NB4 (cell line): ENCODE measurements at places on chromosomes 7 and 10.
A peak's percentile ranks its signal among the peaks of the same experiment; 100 is the strongest.

- DNase-seq = no peak
These were observed 248.0 kb upstream of the FZD8 start for GRCh38 chr10:35889971-35890675.

DNA sequence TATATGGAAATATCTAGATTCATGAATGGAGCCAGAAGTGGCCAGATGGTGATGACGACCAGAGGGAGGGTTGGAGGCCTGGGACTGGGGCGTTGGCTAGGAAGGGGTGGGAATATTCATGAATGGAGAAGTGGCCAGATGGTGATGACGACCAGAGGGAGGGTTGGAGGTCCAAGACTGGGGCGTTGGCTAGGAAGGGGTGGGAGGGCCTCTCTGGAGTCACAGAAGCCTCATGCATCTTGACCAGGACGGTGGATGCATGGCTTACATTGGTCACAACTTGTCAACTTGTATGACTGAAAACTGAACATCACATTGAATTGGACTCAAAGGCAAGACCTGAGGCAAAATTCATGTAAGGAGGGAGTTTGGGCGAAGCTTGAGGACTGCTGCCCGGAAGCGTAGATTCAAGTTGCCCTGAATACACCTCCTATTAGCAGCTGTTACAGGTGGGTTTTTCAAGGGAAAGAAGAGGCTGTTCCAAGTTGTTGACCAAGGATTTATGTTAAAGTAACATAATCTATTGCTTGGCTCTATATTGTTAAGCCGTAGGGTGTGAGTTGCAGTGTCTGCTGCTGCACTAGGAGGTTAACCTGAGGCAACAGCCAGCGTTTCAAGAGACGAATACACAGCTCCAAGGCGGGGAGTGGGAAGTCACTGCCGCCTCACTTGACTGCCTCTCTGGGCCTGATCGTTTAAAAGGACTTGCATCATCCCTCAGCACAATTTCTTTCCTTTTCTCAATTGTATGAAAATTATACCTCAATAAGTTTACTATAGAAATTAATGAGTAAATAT, 55.1 kb upstream of the FAM20C start:
- no peak for DNase-seq

DNA sequence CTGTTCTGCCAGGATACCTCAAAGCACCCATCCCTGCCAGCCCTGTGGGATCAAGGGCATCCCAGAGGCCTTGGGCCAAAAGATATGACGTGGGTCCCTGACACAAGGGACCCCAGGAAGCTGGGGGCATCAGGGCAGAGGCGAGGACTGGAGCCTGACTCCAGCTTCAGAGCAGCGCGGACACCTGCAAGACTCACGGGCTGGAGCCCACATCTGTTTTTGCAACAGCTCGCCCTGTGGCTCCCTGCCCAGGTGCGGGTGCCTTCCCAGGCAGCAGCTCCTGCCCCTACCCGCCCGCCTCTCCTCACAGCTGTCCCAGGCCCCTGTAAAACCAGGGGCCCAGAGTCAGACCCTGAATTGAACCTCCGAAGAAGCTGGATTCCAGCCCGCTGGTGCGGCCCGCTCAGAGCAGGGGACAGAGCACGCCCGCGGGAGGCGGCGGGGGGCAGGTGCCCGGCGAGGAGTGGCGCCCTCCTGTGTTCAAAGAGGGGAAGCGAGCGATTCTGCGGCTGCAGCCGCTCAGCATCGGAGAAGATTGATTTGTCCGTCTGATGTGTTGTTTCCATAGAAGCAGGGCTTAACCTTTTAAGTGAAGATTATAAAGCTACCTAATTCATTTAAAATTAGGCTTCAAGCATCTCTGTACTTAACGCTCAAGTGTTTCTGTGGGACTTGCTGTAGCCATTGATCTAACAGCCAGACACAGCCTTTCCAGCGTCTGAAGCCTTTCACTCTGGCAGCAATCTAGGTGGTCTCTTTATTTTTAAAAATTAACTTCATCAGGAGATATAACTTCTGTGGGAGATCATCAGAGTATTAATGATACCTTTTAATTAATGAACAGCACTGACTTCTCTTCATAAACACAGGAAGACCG, 88.4 kb downstream of the BEND7 start:
- DNase-seq = peak; percentile 40

- DNase-seq = peak; percentile 33
These were observed 35.7 kb downstream of the CBX3 start for GRCh38 chr7:26237035-26237807.

DNA sequence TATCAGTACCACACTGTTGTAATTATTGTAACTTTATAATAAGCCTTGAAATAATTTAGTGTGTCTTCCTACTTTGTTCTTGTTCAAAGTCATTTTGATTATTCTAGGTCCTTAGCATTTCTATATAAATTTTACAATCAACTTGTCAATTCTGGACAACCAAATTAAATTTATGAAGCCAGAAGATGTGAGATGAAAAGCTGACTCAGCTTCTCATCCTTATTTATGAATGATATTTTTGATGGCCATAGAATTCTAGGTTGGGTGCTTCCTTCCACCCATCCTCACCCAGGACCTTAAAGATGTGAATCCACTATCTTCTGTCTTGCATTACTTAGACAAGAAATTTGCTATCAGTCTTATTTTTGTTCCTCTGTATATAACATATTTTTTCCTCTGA, 261.1 kb downstream of the GFRA1 start:
- no peak for DNase-seq

GRCh38 chr10:114458955-114459354, 54.7 kb upstream of the AFAP1L2 start:
- peak; percentile 79 for DNase-seq

DNA sequence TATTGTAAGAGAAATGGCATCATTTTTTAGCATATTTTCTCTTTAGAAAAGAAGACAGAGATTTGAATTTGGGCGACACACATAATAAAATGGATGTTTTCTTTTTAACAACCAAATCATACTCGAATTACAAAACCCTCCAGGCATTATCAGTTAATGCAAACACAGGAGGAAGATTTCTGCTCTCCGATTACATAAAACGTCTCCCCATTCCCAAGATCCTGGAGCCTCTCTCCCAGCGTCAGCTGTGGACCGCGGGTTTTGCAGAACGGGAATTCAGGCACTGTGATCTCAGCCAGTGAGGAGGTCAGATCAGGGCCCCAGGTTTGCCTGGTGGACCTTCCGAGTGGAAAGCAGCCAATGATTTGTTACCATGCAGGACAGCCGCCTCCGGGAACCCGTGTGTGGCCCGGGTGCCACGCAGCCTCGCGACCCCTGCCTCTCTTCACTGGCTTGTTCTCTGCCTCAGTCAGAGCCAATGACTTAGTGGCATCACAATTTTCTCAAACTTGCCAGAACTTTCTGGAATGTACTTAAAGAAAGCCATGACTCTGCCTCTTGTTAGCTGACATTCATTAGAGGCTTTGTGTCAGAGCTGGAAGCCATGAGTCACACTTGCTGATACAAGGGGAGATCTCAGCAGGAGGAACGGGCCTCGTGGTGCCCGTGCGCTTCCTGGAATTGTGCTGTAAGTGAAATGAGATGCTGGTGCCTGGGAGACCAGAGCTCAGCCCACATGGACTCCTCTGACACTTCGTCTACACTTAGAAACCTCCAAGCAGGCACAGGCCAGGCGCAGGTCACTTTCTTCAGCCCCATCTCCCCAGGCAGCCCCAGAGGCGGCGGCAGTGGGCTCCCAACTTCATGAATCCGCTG, 246.1 kb downstream of the KLF6 start:
- peak; percentile 6 for DNase-seq

- no peak for DNase-seq
These were observed 759.4 kb downstream of the GRID1 start for GRCh38 chr10:85607043-85607695.

- DNase-seq = no peak
These were observed 46.9 kb downstream of the ZNRF2 start for GRCh38 chr7:30331338-30331737.

- DNase-seq = no peak
These were observed 264.0 kb downstream of the ARL4A start for GRCh38 chr7:12951397-12951801.

DNA sequence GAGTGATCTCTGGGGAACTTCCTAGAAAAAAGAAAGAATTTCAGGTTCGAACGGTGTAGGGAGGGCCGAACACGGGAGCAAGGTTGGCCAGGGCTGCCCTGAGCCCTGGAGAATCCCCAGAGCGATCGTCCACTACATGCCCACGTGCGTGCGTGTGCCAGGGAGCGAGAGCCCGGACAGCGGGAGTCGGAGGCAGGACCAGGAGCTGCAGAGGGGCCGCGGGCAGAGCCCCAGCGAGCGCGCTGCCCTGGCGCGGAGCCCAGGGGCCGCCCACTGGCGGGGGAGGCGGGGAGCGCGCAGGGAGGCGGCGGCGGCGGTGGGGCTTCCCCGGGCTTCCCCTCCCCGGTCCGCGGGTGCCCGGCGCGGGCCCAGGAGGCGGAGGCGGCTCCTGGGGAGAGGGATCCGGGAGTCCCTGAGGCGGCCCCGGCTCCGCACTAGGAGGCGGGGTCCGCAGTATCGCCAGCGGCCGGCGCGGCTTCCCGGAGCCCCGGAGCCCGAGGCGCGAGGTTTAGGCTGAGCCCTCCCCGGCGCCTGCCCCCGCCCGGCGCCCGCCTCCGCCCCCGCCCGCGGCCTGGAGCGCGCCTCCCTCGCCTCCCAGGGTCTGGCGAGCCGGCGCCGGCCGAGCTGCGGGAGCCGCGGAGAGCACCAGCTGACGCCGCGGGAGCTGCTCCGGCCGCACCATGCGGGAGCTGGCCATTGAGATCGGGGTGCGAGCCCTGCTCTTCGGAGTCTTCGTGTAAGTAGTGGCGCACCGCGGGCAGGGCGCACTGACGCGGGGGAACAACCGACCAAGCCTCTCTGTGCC, at the start of gene PLPP4:
PLPP4 (plus strand) TSS at position 602 of the 805 bp plus-strand sequence; CDS start at position 681, 79 bp downstream.
- DNase-seq = no peak

- DNase-seq = no peak
These were observed 420.9 kb downstream of the PLXDC2 start for GRCh38 chr10:20237091-20237570.

DNA sequence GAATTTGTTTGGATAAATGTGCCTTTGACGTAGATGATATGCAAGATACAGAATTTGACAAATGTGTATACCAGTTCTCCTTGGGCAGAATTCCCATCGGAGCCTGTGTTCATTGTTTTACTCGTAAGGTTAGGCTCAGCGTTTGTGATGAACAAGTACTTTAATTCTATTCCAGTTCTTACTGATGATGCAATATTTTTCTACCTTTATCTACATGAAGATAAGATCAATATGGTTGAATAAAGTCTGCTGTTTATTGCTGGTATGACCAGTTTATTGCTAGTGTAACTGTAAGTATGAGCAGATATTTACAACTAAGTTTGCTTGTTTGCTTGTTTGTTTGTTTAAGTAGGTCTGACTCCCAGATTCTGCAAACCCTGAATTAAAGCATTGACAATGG, 145.4 kb upstream of the ADARB2 start:
- no peak for DNase-seq

DNA sequence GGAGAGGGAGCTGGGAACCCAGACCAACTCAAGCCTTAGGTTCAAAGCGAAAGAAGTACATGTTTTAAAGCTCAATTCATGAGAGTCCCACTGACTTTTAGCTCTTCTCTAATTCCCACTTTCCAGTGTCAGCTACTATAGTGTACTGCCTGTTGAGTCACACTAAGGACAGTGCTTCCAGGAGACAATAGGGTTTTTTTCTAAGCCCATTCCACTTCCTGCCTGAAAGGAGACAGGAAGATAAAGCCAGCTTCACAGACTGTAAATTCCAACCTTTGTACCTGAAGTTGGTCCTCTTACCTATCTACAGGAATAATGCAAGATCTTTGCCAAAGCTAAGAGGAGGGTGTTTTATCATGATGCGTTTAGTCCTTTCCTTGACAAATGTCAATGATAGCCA, 4.4 kb downstream of the MSRB2 start:
- no peak for DNase-seq

- DNase-seq = no peak
These were observed 239.5 kb downstream of the REEP3 start for GRCh38 chr10:63760708-63761047.

GRCh38 chr7:82291931-82292330, 151.6 kb downstream of the CACNA2D1 start:
- DNase-seq = no peak

- DNase-seq = no peak
These were observed 72.5 kb upstream of the AGR3 start for GRCh38 chr7:16954321-16954720.

GRCh38 chr7:29922921-29923700, 66.5 kb downstream of the SCRN1 start:
- no peak for DNase-seq

DNA sequence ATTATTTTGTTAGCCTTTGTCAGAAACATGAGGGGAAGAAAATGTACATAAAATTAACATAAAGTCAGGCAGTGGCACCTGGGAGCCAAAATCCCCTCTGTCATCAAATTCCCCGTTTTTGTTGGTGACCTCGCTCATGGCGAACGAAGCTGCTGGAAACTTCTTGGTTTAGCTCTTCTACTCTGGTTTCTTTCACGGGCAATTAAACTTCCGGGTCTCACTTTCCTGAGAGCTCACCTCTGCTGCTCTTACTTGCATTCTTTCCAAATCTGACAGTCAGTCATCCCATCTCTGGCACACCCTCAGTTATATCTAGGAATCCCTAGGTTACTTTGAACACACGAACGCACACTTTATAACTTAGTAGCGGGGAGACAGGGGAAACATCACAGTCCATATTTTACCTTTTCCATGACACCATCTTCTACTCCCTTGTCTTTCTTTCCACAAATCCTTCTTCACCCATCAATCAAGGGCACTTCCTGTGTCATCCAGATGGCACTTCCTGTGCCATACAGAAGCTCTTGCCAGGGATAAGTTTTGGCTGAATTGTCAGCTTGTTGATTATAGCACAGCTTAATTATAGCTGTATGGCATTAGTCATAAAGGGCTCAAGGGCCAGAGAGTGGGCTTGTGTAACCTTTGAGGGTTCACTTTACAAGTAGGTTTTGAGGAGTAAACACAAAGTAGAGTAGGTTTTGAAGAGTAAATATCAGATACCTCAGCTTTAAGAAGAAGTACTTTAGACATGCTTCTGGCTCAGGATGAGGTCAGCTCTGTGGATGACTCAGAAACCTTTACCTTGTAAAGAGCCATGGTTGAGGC, 105.1 kb downstream of the GATA3 start:
- DNase-seq = no peak

GRCh38 chr10:22997096-22997495, 69.2 kb downstream of the ARMC3 start:
- DNase-seq = no peak

DNA sequence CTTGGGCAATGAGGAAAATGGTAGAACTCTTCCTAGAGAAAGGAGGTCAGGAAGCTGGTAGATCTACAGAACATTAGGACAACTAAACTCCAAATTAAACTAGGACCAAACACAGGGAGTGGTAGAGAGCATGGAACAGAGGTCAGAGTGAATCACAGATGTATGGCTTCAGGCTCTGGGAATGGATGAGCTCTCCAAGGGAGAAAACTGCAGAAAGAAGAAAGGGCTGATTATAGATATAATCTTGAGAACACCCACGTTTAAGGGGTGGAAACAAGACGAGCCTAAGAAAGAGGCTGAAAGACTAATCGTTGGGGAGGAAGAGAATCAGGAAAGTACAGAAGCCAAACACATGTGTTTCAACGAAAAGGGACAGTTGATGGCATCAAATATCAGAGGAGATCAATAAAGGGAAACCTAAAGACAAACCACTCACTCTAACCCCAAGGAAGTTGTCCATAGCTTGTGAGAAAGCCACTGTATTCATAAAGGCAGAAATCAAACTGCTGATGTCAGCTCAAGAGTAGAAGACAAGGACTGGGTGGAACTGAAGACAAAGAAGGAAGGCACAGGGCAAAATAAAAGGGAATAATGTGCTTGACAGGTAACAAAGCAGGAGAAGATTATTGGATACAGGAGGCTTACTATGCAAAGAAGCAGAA, 41.4 kb downstream of the NUDCD3 start:
- no peak for DNase-seq

GRCh38 chr7:141648276-141649114, 53.5 kb downstream of the DENND11 start:
- no peak for DNase-seq

GRCh38 chr7:108135446-108136190, 5.5 kb upstream of the LAMB4 start:
- peak; percentile 94 for DNase-seq
